ENCODE measurements at places on chromosomes 2 and 18.

- no peak for DNase-seq
These were observed 15.3 kb downstream of the LGALSL start for GRCh38 chr2:64469261-64469660.

GRCh38 chr2:226971084-226971483, 135.2 kb downstream of the RHBDD1 start:
- DNase-seq, result no peak

DNA sequence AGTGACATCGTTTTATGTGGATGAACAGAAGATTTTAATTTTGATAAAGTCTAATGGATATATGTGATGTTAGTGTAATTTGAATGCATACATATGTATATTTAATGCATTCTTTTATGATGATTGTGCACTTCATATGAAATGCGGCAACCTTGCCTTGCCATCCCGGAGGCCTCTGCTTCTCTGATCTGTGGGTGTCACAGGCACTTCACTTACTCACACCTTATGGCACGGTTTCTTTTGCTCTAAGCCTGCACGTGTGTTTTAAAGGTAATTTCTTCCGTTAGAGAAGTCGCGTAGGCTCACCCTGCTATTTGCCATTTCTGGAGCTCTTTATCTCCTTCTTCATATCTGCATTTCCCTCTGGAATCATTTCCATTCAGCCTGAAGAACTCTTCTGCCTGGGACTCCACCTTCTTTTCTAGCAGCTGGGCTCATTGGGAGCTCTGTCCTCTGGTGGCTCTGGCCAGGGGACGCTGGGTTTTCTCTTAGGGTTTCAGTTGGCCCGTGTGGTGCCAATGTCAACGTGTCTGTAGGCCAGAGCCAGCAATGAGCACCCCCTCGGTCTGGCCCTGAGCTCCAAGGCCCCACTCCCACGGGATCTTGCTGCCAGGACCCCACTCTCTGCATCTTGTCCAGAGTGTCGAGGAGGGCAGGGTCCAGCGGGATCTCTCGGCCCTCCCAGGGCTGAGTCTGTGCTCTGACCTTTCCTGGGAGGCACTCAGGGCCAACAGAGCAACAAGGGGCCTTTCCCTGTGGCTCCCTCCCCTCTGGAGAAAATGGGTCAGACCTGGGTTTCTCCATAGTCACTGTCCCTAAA, 97.3 kb downstream of the RTP5 start:
- no peak for DNase-seq

DNA sequence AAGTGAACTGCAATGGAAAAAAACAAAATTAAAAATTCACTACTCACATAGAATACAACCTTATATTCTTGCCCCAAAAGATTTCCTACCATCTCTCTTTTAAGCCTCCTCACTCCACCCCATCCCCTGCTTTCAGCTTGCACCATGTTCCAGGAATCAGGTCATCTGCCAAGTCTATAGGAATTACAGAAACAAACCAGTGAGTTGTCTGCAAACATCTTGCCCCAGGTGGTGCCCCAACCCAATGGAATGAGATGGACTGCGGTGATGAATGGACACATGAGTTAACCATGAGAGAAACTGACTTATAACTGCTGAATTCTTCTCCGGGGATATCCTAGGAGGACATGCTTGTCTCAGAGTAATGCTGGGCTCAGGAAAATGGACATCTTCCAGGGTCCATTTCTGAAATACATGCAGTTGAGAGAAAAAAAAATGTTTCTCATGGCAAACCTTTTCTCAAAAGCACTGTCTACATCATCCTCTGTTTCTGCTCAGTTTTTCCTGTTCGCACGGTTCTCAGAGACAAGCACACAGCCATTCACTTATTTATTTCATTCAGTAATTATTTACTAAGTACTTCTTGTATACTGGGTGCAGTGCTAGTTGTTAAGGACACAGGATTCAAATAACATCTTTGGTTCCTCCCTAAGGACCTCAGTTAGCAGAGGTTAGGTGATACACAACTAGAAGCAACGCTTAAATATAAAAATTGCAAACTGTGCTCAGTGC, 350.0 kb downstream of the RND3 start:
- no peak for DNase-seq

DNA sequence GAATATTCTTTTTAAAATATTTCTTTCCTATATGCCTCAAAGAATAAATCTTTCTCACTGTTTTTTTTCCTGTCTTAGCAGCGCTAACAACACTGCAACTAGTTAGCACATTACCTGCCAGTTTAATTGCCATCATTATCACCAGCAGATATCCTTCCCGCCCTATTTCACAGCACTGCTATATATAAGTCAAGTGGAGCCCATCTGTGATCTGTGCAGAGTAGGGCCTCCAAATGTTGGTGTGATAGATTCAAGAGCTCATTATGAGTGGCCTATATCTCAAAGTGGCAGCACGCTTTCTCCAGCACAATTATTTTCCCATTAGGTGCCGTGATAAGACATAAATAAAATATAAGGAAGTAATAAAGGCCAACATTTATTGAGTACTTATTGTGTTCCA, 19.8 kb upstream of the RGPD4 start:
- DNase-seq, result no peak

- DNase-seq, result peak; percentile 77
These were observed 79.4 kb upstream of the ZNF532 start for GRCh38 chr18:58785171-58785805.

- no peak for DNase-seq
These were observed 44.6 kb downstream of the SCN7A start for GRCh38 chr2:166449439-166449838.

- no peak for DNase-seq
These were observed 1681.0 kb upstream of the DDX18 start for GRCh38 chr2:116133381-116133942.

- DNase-seq, result peak; percentile 8
These were observed 456.7 kb downstream of the SOX11 start for GRCh38 chr2:6148882-6149281.
